ENCODE measurements at places on chromosomes 3 and 15. TPM values are rescaled to one million over a fixed set of nuclear protein-coding genes. Genes with fewer than 3 reads are reported as not detected.

DNA sequence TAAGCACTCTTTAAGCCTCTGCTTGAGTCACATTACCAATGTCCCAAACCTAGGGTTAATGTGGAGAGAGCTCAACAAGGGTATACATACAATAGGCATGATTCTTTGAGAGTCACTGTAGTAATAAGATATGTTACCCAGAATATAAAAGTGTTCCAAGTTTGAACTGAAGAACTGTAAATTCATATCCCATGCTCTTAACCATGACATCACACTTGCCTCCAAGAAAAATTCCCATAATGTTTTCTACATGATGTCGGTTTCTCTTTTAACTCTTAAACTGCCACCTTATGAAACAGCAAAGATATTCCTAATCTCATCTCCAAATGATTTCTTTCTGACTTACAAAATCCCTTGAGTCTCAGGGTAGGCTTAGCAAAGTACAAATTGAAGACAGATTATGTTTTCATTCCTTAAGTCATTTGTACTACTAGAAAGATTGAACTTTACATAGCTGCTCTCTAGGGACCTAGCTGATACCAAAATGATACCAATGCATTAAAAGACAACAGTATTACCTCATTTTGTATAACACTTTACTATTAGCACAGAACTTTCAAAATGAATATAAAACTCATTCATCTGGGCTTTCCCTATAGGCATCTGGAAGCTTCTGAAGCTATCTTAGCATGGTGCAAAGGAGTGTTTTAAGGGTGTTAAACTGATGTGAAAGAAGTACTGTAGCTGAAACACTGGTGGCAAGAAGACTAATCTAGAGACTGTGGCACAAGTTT is 127.1 kb downstream of the KCNMB2 start:
- DNase-seq: no peak

DNA sequence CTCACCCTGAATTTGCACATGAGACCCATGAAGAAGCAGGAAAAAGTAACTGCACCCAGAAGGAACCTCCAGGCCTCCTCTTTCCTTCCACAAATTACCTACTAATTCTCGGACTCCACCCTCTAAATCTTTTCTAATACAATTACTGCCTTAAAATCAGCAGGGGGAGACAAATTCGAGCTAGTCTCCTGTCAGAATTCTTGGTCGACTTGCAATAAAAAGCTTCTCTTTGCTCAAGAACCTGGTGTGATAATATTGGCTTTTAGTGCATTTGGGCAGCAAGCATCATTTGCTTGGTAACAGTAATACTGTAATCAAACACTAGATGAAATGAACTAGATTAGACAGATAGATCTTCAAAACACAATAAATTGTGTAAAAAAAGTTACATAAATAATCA is 281.9 kb downstream of the RAP2B start:
- DNase-seq: no peak

The FEZF2 gene
- not detected for polyA plus RNA-seq

The VPS39 gene
- polyA plus RNA-seq: 73.6 TPM

DNA sequence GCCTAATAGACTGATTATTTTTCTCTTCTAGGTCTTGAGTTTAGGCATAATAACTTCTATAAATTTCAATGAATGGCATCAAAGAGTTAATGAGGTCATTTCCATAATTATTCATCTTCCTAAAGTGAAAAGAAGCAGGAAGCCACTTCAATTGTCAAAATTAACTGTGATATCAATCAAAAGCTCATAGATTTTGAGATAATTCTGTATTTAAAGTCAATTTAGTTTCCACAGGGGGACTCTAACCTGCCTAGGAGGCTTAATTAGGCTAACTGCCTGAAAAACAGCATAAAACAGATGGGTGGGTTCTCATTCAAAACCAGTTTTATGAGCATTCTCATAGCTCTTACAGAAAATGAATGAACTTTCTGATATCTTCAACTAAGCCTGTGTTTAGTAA is 177.8 kb downstream of the OTOL1 start:
- no peak for DNase-seq

DNA sequence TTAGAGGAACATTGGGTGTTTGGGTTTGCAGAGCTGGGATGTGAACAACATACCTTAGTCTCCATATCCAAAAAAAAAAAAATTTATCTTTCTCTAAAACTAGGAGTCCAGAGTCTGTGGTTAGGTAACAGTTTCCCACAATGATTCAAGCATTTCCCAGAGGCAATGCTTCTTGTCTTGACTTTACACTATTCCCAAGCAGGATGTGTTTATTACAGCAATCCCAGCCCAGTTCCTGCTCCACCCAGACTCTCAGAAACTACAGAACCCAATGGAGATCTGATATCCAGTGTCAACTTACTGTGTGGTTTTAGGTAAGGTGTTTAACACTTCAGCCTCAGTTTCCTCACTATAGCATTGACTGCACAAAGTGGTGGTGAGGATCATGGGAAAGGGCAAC is 2.3 kb upstream of the C3orf62 start:
- no peak for DNase-seq

DNA sequence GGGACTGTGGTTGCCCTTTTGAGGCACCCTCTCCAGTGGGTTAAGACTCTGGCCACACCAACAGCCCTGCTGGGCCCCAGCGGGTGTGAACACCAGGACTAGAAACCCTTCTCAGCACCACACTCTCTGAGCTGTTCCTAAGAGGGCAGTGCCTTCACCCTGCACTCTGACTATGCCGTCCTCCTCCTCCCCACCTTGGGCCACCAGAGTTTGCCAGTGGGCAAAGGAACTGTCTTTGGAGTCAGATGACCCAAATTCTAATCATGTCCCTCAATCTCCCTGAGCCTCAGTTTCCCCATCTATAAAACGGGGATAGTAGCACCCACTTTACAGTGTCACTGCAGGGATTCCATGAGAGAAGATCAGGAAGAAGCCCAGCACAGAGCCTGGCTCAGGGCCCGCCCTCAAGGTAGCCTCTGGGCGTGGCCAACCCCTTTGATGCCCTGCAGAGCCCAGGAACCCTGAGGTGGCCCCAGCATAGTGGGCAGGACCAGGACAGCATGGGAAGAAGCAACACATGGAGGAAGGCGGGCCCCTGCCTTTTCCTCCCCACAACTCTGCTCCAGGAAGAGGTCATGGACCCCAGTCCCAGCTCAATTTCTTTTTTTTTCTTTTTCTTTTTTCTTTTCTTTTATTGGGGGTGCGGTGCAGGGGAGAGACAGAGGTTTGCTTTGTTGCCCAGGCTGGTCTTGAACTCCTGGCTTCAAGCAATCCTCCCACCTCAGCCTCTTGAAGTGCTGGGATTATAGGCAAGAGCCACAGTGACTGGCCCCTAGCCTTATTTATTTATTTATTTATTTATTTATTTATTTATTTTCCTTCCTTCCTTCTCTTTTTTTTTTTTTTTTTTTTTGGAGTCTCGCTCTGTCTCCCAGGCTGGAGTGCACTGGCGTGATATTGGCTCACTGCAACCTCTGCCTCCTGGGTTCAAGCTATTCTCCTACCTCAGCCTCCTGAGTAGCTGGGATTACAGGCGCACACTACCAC is 115.7 kb upstream of the LINGO1 start:
- no peak for DNase-seq

The C15orf62 gene
- 4.2 TPM for polyA plus RNA-seq
